Stimulated activated CD8-positive, alpha-beta memory T cell treated with anti-CD3 and anti-CD28 coated beads, Interleukin-7, amount 100 ng/mL, for 1 hour (primary cell): ENCODE measurements at places on chromosomes 11 and 22.

- DNase-seq: peak; percentile 54
These were observed 4.6 kb downstream of the TRABD start for GRCh38 chr22:50190182-50190940.

DNA sequence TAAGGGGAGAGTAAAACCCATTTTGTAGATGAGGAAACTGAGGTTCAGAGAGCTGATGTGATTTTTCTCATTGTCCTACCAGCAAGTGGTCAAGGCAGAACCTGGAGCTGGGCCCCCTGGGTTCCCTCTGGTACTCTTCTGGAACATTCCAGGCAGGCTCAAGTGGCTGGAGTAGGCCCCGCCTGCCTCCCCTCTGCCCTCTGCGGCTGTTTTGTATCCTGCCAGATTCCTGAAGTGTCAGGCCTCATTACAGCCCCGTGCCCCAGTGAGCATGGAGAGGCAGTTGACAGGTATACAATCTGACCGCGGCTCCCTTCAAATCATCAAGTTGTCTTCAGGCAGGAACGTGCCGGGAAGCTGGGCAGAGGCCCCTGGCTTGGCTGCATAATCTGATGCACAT, 94.6 kb upstream of the CD82 start:
- no peak for DNase-seq

GRCh38 chr11:25844811-25845210, 487.1 kb upstream of the ANO3 start:
- no peak for DNase-seq

DNA sequence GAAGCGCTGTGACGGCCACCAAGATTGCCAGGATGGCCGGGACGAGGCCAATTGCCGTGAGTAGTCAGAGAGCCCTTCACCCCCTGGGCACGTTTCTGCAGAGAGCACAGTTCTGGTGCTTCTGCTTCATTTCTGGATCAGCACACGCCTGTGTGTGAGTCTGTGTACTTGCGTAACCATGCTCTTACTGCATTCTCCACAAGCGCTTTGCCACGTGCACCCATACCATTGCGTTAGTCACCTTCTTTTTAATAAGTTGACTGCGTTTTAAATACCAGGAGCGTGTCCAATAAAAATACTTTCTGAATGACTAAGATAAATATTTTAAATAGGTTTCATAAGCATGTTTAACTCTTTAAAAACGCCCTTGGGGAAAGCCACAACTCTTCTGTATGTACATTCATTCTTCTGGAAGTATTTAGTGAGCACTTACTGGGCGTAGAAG, 143.0 kb upstream of the SORL1-AS1 start:
- no peak for DNase-seq

- DNase-seq: no peak
These were observed 43.2 kb downstream of the OR4C45 start for GRCh38 chr11:50075856-50076255.

DNA sequence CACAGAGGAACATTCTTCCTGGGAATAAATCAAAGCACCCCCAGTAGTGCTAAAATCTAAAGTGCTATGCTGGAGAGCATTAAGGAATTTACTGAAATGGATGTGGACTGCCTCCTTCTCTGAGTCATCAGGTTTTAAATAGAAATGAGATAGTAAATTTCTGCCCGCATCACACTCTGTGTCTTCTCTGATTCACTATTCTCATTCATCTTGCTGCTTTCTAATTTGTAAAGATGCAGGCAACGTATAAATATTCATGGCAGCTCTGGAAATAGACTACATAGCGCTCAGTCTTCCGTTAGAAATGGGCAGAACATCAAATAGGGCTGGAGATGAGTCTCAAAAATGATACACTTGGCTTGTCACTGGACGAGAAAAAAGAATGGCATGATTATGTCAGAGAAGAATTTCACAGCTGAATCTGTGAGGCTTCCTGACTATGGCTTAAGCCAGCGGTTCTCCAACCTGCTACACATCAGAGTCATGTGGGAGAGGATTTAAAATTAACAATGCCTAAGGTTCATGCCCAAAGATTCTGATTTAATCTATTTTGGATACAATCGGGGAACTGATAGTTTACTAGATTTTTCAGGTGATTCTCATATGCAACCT, 178.2 kb downstream of the LRRC4C start:
- no peak for DNase-seq

DNA sequence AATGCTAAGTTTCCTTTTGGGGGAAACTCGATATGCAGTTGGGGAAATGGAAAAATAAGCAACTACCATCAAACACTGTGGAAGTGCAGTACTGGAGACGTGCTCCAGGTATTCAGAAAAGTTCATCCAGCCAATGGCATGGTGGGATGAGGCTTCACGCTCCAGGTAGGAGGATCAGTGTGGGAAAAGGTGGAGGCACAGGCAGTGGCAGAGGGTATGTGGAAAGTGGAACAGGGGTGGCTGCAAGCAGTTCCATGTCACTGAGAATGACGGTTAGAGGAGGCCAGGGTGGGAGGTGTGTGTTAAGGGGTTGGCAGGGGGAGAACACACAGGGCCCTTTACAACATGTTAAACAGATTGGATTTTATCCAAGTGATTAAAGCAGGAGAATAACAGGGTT, 105.1 kb upstream of the NCAM1 start:
- no peak for DNase-seq

DNA sequence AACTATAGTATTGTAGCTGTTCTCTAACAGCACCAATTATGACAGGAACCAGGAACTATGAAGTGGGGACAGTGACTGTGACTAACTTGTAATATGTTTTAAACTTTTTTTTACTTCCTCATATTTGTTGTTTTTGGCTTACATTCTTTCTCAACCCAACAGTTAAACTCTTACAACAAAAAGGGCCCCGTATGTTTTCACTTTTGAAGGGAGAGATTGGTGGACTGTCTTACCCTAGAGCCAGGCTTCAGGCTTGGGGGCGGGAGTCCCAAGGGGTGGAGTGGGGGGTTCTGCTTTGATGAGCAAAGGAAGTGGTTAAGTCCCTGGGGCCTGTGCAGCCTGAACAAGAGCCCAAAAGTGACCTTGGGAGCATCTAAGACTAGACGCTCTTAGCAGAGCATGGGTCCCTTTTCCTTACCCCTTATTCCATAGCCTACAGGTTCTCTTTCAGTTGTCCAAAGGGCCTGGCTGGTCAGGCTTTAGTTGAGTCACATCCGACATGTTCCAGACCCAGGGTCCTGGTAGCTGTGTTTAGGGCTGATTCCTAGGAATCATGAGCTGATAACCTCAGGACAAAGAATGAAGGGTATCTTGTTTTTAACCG, 38.8 kb downstream of the STIM1 start:
- DNase-seq: no peak

- DNase-seq: peak; percentile 5
These were observed 821 bp downstream of the CELF1 start for GRCh38 chr11:47552056-47552565.

- DNase-seq: no peak
These were observed 32.4 kb downstream of the ZC3H12C start for GRCh38 chr11:110125632-110126031.

- no peak for DNase-seq
These were observed 31.1 kb downstream of the MRGPRX4 start for GRCh38 chr11:18203723-18204122.

- DNase-seq: no peak
These were observed 476.4 kb downstream of the INSC start for GRCh38 chr11:15591112-15591537.

- DNase-seq: no peak
These were observed 836 bp upstream of the RBM4 start for GRCh38 chr11:66637557-66638176.

GRCh38 chr22:49046546-49047361, 780.9 kb downstream of the BRD1 start:
- no peak for DNase-seq

GRCh38 chr22:43887391-43887790, 4.4 kb downstream of the PNPLA5 start:
- DNase-seq: no peak

- DNase-seq: no peak
These were observed 101.9 kb downstream of the MRTFA start for GRCh38 chr22:40534379-40535188.

DNA sequence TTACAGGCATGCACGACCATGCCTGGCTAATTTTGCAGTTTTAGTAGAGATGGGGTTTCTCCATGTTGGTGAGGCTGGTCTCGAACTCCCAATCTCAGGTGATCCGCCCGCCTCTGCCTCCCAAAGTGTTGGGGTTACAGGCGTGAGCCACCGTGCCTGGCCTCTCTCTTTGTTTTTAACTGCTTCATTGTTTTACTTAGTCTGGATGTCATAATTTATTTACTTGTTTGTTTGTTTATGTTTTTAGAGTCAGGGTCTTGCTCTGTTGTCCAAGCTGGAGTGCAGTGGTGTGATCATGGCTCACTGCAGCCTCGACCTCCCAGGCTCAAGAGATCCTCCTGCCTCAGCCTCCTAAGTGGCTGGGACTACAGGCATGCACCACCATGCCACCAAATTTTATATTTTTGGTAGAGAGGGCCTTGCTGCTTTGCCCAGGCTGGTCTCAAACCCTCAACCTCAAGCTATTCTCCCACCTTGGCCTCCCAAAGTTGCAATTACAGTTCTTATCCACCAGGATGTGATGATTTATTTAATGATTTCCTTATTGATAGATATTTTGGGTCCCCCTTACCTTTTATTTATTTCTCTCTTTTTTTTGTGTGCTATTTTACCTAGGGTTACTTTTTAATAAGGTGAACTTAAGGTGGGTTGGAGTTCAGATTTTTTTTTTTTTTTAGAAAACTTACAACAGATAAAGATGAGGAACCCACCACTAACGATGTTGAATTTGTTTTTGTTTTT, 52.6 kb upstream of the ADA2 start:
- DNase-seq: no peak

- DNase-seq: no peak
These were observed 7.3 kb upstream of the PDE2A start for GRCh38 chr11:72681226-72682153.

DNA sequence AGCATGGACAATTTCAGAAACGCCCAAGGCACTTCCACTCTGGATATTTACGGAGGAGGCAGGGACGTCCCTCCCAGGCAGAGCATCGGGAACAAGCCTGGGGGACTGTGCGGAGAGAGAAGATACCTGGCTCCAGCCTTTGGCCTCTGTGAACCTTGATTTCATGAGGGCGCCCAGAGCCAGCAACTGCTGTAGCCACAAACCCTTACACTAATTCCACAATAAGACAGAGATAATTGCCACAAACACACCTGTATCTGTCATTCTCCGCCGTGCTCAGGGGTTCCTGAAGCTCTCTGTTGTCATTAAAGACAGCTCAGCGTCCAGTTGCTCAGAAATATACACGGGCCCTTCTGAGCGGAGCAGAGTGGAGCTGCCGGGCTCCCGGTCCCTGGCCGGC, 1292.1 kb downstream of the TBC1D22A start:
- no peak for DNase-seq

- DNase-seq: no peak
These were observed 30.8 kb downstream of the BLID start for GRCh38 chr11:122085264-122085663.

DNA sequence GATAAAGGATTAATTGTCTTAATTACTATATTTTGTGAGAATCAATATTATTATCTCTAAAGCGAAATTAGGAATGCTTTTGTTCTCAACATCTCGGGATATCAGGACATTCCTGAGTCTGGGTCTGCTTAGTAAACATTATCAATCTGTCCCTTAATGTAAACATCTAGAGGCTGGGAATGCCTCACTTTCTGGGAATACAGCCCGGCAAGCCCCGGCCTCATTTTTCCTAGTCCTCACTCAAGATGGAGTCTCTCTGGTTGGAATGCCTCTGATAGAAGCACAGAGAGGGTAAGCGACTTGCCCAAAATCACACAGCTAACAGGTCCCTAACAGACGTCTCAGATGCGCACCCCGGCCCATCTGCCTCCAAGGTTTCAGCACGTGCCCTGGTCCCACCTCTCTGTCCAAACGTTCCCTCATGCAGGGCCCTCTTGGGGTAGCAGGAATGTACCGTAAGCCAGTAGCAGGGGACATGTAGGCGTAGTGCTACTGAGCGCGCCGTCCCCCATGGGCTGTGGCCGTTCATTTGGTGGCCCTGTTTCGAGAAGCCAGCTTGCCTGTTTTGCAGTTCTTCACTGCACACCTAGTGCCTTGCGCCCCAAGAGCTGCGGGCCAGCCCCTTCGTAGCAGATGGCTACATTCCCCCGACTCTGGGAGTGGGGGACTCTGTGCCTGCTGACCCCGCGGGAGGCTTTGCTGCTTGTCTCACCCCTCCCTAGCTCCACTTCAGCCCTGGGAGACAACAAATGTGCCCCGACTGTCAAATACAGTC, 62.2 kb upstream of the FADD start:
- no peak for DNase-seq

- DNase-seq: no peak
These were observed 18.6 kb downstream of the FXYD6 start for GRCh38 chr11:117857734-117858414.
